ENCODE measurements at places on chromosomes 6 and 20.

DNA sequence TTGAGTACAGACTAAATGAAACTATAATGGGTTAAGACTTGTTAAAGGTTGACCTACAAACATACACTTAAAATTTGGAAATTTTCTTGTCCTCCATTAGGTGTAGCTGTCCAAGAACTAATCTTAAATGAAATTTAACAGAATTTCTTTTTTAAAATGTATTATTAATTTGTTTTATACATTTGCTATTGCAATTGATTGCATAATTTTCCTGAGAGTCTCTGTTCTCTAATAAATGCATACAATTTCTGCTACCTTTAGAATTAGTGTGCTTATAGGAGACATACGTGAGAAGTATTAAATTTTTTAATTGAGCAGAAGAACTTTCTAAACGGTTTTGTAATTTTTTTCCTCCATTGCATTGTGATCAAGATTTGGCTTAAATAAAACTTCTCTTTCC, 1.5 kb downstream of the FAM135A start:
- DNase-seq, result no peak

DNA sequence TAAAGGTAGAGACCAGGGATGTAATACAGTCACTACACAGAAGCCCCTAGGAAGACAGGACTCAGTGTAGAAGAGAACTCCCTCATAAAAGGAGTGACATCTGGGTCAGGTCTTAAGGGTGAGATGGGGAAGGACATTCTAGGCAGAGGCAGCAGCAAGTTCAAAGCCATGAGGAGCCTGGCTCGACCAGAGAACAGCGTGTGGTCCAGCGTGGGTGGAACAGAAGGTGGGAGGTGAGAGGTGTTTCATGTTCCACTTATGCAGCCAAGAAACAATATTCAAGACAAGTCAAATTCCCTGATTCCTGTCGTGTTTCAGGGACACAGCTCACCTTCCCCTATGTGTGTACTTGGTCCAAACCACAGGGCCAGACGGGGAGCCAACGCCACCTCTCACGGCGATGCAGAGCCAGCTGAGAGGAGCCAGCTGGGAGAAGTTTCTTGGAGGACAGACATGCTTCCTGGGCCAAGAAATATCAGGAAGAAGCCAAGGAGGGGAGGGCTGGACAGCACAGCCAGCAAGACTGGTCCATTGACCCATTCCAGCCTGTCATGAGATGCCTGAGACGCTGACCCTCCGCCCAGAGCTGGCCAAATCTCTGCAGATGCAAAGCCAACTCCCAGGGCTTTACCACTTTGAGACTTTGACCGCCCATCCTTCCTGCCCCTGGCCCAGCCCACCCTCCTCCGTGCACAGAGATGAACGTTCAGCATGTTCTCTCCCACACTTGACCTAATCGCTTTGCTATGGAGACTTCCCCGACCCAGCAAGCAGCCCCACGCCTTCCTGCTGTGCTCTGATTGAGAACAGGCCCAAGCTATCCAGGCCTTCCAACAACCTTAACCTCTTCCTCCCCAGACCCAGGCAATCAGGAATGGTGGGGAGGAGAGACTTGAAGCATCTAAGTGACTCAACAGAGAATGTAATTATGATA, 113.8 kb downstream of the PRND start:
- peak; percentile 43 for DNase-seq

GRCh38 chr20:62133864-62134263, 9.3 kb downstream of the PSMA7 start:
- no peak for DNase-seq

DNA sequence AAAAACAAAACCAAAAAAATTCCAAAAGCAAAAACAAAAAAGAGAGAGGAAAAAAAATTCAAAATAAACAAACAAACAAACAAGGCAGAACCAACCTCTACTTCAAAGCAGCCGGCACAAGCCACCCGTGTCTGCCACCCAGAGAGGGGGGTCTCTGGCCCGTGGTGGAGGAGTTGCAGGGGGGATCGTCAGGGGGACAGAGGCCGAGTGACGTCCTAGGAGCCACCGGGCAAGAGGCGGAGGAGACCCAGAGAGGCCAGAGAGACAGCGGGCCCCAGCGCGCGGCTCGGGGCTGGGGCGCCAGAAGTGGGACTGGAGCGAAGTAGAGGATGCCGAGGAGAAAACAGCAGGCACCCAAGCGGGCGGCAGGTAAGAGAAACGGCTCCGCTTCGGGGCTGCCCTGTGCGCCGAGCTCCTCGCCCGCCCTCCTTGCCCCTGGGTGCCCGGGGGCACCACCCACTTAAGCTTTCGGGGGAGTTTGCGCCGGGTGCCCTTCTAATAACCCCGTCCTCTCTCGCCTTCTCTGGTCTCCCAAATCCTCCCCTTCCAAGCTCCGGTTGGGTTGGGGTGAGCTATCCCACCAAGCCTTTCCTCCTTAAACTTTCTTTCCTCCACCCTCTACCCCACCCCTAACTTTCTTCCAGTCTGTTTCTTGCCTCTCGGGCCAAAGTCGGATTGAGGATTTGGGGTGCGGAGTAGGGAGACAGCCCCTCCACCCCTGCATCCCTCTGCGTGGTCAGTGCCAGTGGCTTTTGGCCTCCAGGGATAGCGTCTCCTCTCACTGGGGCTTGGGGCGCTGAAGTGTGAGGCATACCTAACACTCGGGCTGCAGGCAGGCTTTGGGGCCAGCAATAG, 1.0 kb downstream of the TSHZ2 start:
- DNase-seq, result peak; percentile 26

DNA sequence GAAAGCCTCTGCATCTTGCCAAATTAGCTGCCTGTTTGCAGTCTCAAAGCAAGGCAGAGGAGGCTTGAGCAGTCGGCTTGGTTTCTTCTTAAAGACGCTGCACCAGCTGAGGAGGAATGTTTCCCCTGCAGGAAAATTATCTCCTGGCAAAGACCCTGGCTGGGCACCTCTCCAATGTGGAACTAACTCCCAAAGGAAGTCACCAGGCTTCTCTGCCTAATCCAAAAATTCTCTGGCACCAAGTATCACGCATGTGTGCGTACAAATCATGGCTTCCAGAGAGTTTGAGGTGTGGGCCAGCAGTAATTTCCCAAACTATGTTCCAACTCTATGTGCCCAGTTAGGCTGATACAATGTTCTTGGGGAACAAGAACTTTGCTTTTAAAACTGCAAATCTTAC, 176.2 kb downstream of the KIF16B start:
- peak; percentile 26 for DNase-seq

DNA sequence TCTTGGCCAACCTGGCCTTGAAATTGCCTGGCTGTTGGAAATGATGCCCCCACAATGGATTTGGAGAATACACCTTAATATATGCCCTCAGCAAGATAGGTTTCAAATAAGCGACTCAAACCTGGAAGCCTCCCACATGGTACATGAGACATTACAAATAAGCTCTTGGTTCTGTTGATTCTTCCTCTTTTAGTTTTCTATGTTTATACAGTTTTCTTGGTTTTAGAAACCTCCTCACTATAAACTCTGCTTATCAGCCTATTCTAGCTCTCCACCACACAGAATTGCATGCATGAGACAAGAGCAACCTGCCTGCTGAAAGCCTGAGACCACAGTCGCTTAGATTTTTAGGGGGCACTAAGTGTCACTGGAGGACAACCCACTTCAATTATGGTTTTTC, 108.8 kb upstream of the PREP start:
- DNase-seq, result no peak

DNA sequence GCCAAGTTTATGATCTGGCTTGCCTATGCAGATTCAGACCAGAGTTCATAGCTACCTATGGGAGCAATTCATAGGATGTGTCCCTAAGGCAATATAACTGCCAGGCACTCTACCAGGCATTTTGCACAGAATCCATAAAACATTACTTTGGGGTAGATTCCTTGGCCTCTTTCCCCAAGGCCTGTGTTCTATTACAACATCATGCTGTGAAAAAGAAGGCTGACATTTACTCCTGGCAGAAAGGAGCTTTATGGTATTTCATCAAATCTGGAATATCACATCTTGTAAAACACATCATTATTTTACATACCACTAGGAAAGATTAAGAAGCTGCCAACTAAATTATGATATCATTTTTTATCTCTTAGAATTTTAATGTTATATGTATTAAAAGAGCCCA, 287.0 kb upstream of the MARCKS start:
- DNase-seq, result peak; percentile 12

DNA sequence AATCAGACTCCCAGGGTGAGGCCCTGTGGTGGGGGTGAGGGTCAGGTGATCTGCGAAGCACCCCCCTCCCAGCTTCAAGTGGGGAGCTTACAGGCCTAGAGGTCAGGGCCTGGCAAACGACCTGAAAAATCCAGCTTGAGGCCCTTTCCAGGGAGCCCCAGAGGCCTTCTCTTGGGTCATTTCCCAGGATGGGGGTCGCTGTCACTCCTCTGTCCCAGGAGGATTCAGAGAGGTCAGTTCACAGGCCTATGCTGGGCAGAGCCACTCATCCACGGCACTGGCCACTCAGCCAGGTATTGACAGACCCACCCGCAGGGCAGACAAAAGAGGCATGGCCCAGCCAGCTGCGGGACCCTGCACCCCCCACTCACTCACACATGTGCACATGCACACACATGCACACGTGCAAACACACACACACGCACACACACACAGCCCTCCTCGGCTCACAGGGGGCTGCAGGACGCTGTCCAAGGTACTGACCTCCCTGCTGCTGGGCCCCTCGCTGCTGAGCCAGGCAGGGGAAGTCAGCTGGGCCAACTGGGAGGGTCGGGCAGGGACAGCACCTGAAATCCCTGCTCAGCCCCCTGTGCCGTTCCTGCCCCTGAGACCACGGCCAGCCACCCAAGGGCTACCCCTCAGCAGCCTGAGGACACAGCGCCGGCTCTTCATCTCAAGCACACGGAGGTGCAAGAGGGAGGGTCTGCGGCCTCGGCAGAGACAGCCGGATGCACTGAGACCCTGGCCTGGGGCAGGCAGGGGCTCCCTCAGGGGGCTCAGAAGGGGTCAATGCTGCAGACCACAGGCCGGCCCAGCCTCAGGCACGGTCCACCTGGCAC, 113.8 kb downstream of the TAF4 start:
- no peak for DNase-seq
